ENCODE measurements at places on chromosomes 3 and 15. TPM values are rescaled to one million over a fixed set of nuclear protein-coding genes. Genes with fewer than 3 reads are reported as not detected.

The GOLGA8T gene
- polyA plus RNA-seq = 0.13 TPM

The NMB gene
- polyA plus RNA-seq = 11.3 TPM

The SLC6A11 gene
- 0.23 TPM for polyA plus RNA-seq

The GPR176 gene
- polyA plus RNA-seq = 4.9 TPM

The GPR149 gene
- polyA plus RNA-seq = not detected

The RGMA gene
- 13.6 TPM for polyA plus RNA-seq

The DNAH12 gene
- 0.01 TPM for polyA plus RNA-seq

The MAPKBP1 gene
- polyA plus RNA-seq = 19.1 TPM

The AMT gene
- polyA plus RNA-seq = 9.7 TPM

The PLS1 gene
- 2.6 TPM for polyA plus RNA-seq

The TRIM42 gene
- polyA plus RNA-seq = not detected

The PRRT3 gene
- 2.8 TPM for polyA plus RNA-seq

The ILDR1 gene
- 1.2 TPM for polyA plus RNA-seq

The IVD gene
- polyA plus RNA-seq = 48.5 TPM

The GOLGA6L9 gene
- polyA plus RNA-seq = 2.0 TPM

The UTS2B gene
- polyA plus RNA-seq = 0.34 TPM

The HYAL1 gene
- 7.0 TPM for polyA plus RNA-seq

The PARP15 gene
- 0.73 TPM for polyA plus RNA-seq

The C3orf22 gene
- polyA plus RNA-seq = not detected

The ZBTB20 gene
- 1.5 TPM for polyA plus RNA-seq

The CLDN1 gene
- 15.8 TPM for polyA plus RNA-seq

The CSPG4 gene
- 63.8 TPM for polyA plus RNA-seq

The CPA3 gene
- polyA plus RNA-seq = 29.2 TPM

The RNU5B-1 gene
- polyA plus RNA-seq = not detected

The CHRNA5 gene
- polyA plus RNA-seq = 2.6 TPM

The ZMYND10 gene
- 0.62 TPM for polyA plus RNA-seq

The THSD4 gene
- 23.9 TPM for polyA plus RNA-seq

The GCHFR gene
- polyA plus RNA-seq = 28.7 TPM

The PLAAT1 gene
- 0.60 TPM for polyA plus RNA-seq

The SPINK8 gene
- polyA plus RNA-seq = not detected

The HYPK gene
- 11.9 TPM for polyA plus RNA-seq

The GP9 gene
- polyA plus RNA-seq = not detected

The C2CD4A gene
- 0.05 TPM for polyA plus RNA-seq

The SERINC4 gene
- 0.61 TPM for polyA plus RNA-seq

The CORO2B gene
- 6.4 TPM for polyA plus RNA-seq

The SLC28A1 gene
- 0.04 TPM for polyA plus RNA-seq

The SUSD5 gene
- 2.2 TPM for polyA plus RNA-seq

The CCR9 gene
- not detected for polyA plus RNA-seq
